ENCODE measurements at places on chromosomes 5 and 9.
A peak's percentile ranks its signal among the peaks of the same experiment; 100 is the strongest.

- DNase-seq = no peak
Observed at GRCh38 chr9:108049026-108049607, 559.5 kb upstream of the KLF4 start.

- DNase-seq = no peak
Observed at GRCh38 chr5:35369965-35370790, 139.9 kb upstream of the PRLR start.

- DNase-seq = no peak
Observed at GRCh38 chr5:33074548-33074947, 363.4 kb downstream of the NPR3 start.

DNA sequence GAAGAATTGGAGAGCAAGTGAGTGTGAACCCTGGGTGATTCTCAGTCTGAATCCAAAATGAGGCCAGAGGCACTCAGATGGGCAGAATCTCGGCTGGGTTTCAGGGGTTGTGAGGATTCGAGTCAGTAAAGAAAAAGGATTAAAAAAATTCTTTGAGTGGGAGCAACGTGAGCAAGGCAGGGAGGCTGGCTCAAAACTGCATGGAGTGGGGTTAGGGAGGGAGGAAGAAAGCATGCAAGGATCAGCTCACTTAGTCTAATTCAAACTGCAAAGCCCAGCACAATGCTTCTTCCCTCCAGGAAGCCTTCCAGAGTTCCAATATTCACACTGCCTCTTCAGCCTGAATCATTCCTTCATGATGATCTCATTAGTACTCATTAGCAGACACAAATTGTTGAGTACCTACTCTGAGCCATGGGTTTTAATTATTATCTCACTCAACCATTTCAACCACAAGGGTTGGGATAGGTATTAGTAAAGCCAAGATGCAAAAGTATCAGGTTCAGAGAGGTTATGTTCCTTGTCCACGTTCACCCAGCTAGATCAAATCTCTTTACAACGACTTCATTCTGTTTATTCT lies 95.8 kb downstream of the BRINP1 start:
- no peak for DNase-seq

- no peak for DNase-seq
Observed at GRCh38 chr5:19261879-19262278, 726.1 kb downstream of the CDH18 start.

- DNase-seq = peak; percentile 61
Observed at GRCh38 chr5:151214614-151215545, 9.0 kb downstream of the CCDC69 start.

DNA sequence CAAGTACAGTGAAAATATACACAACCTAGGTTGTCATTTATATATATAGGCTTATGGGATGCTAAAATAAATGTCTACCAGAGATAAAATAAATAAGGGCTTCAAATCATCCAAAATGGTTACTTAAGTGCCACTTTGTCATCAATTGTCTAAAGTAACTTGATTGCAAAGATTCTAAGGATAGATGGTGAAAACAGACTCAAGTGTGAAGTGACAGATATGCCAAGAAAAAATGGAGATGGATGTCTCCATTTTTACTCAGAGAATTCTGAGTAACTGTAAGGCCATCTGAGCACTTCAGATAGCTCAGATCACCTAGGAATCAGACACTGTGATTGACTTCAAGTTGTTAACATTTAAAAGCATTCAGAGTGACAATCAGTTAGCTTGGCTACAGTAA lies 824.3 kb downstream of the PRELID2 start:
- DNase-seq = no peak

- no peak for DNase-seq
Observed at GRCh38 chr5:127834094-127834531, 130.9 kb downstream of the CCDC192 start.

DNA sequence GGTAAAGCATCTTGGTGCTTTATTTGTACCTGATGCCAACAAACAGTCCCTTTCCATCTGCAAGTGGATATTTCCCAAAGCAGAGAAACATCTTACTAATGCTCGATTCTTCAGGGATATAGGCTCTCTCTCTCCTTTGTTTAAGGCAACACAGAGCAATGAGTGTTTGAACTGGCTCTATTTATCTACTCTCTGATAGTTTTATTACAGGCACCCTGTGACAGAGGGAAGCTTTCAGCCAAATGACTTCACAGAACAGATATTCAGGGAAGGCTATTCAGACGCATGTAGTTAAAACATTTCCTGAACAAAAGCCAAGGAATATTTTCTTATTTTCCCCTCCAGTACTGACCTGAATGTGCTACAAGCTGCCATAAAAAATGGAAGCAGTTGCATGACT lies 141.8 kb downstream of the YIPF5 start:
- no peak for DNase-seq

- DNase-seq = no peak
Observed at GRCh38 chr5:171850324-171850947, 64.8 kb downstream of the SMIM23 start.

DNA sequence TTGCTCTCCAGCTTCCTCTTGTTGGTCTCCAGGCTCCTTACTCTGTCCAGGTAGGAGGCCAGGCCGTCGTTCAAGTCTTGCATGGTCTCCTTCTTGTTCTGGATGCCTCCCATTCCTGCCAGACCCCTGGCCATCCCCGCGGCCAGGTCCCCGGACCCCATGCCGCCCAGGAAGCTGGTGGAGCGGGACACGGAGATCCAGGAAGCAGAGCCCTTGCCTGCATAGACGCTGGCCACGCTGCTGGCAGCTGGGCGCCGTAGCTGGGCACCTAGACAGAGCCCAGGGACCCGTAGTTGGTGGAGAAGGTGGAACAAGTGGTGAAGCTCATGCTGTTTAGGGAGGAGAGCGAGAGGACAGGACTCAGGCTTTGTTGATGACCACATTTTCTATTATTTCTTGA lies 1584.0 kb upstream of the ACO1 start:
- no peak for DNase-seq

GRCh38 chr5:58276431-58276830 lies 183.5 kb downstream of the PLK2 start:
- no peak for DNase-seq

DNA sequence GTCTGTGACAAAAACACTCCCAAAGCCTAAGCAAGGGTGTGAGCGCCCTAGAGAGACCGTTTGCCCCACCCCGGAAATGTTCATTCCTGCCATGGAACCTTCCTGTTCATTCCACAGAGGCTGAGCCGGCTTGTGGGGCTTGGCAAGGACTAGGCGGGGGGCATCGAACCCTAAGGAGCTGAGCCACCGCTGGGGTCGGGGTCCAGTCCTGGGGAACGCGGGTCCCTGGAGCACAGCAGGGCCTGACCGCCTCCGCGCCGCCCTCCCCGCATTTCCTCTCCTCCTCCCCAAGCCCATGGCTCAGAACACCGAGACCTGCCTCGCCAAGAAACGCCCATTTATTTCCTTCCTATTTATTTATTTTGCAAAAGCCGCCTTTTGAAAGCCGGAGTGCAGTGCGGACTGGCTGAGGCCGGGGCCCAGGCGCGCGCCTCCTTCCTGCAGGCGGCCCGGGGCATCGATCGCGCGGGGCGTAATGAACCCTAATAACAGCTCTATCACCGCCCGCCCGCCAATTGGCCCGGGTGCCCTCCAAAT lies 228.9 kb upstream of the IRX4 start:
- no peak for DNase-seq

DNA sequence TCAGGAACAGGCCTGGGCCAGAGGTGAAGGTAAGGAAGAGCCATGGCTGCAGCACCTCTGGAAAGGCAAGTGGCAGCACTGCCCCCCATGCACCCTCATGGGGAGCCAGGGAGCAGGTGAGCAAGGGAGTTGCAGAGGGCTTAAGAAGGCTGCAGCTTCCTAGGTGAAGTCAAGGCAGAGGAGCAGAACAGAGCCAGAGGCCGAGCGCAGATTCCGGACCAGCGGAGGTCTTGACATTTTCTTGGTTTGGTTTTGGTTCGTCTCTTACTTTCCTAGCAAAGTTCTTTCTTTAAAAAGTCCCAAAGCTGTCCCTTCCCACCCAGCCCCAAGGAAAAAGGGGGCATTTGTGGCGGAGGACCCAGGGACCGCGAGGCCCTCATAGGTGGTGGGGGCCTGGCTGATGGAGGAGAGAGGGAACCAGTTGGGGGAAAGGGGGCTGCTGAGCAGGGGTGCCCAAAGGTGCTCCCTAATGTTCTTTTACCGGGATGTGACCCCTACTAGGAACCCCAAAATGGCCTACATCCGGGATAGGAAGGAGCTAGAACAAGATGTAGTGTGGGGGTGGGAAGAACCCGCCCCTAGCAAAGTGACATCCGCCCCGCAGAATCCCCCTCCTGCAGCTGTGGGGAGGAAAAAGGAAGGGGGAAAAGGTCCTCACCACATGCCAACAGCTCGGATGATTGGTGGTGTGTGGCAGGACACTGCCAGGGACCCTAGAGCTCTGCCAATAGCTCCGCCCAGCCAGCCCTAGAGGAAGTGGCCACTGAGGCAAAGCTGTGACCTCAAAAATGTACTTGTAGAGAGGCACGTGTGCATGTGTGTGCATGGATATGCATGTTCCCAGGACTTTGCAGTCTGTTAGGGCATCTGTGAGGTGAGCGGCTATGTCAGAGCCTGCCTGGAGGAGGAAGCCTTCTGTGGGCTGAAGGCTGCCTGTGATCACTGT lies 914 bp upstream of the CD72 start:
- peak; percentile 78 for DNase-seq

- no peak for DNase-seq
Observed at GRCh38 chr5:66992547-66992946, 204.1 kb downstream of the CD180 start.

DNA sequence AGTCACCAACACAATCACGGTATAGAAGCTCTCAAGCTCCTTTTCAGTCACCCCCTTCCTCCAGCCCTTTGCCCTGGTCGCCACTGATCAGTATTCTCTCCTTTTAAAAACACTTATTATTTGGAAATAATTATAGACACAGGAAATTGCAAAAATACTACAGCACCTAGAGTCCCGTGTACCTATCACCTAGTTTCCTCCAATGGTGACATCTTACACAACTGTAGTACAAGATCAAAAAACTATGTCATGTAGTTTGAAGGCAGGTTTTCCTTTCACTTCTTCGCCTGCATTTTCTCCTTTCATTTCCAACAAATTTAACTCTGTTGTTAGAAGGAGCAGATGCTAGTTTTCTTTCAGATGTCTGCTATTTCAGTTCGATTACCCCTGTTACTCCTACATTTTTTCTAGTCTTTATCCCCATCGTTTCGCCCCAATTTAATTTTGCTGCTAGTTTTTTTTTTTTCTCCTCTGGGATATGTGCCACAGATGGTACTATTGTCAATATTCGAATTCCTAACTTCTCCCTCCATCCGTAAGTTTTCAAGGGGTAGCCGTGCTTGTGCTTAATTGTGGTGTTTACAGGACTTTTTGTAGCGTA lies 612 bp upstream of the ATG10 start:
- DNase-seq = no peak

DNA sequence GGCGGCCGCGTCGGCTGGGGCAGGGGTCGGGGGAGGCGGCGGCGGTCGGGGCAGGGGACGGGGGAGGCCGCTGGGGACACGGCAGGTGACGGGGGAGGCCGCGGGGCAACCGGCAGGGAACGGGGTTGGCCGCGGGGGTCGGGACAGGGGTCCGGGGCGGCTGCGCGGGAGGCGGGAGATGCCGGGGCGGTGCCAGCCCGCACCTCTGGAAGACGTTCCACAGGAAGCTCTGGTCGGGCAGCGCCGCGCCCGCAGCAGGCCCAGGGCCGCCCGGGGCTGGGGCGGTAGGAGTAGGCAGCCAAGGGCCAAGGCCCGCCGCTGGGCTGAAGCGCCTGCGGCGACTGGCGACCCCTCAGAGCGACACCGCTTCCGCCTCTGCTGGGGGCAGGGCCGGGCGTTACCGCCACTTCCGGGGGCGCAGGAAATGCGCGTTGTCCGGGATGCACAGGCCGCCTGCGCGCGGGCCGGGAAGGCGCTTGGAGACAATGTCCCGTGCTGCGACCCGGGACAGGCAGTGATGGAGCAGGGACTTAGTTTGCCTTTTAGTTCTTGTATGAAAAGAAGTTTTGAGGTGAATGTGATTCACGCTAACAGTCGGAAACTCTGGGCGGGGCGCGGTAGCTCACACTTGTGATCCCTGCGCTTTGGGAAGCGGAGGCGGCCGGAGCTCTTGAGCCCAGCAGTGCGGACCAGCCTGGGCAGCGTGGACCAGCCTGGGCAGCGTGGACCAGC lies 110.0 kb upstream of the LPCAT1 start:
- DNase-seq = peak; percentile 93

GRCh38 chr9:132975961-132976360 lies 2.5 kb upstream of the GFI1B start:
- no peak for DNase-seq

- DNase-seq = no peak
Observed at GRCh38 chr5:68419637-68420452, 204.3 kb downstream of the PIK3R1 start.

DNA sequence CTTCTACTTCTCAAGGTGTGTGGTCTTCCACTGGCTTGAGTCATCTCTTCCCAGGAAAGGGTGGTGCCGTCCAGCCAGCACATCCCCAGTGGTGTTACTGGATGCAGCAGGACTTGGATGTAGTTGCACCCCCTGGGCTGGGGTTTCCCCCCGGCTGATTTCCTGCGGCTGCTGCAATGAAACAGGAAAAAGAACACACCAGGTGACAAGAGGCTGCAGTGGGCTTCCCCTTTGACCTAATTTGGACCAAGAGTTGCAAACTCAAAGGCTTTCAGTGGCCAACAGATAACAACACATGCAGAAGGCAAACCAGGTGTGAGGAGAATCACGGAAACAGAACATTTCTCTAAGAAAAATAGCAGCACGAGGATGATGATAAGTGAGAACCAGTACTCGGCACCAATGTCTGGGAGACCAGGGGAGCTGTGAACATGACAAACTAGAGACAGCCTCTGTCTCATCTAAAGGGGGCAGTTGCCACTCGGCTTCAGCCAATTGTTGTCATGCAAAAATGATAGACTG lies 83.7 kb downstream of the PDE6A start:
- peak; percentile 78 for DNase-seq

GRCh38 chr5:78341440-78341839 lies 19.0 kb upstream of the SCAMP1 start:
- DNase-seq = no peak

GRCh38 chr5:155126573-155126972 lies 113.0 kb downstream of the KIF4B start:
- no peak for DNase-seq

- DNase-seq = no peak
Observed at GRCh38 chr5:7676455-7676854, 174.5 kb downstream of the CFAP90 start.

DNA sequence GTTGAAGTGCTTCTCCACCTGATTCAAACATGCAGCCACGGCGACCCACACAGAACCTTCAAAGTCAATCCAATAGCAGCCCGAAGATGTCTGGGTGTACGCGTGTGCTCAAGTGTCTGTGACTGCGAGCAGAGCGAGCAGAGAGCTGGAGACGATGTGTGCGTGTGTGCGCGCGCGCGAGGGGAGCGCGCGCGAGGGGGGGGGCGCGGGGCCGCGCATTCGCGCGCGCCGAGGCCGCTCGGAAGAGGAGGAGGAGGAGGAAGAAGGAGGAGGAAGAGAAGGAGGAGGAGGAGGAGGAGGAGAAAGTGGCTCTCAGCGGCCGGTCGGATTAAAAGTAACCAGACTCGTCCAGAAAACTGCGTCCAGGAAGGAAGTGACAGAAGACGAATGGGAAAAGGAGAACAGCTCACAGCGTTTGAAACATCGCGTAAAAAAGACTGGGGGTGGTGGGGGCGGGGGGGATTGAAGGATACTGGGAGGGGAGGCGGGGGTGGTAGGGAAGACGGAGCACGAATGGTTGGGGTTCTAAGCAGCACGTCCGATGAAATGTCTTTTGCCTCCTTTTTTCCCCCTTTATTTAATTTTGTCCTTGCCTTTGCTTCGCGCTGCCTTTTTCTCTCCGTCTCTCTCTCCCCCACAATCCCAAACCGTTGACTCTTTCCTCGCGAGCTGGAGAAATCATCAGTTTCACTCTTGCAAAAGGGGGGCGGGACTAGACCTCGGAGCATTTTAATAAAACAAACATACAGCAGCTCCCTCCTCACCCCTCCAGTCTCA lies at the start of gene MEF2C:
MEF2C (minus strand) TSS at position 126 of the 777 bp plus-strand sequence. CDS start 59,396 bp downstream, outside the sequence.
- DNase-seq = peak; percentile 63

- no peak for DNase-seq
Observed at GRCh38 chr9:111632695-111633388, 1.7 kb downstream of the DNAJC25 start.

Measured in natural killer cell treated with Interleukin-12 subunit alpha and Interleukin-12 subunit beta and Interleukin-15 and Interleukin-18, amount 100 ng/mL, for 72 hours (primary cell).